ENCODE measurements at places on chromosomes 6 and 20.

GRCh38 chr20:57662456-57663240 lies 42.4 kb upstream of the ZBP1 start:
- no peak for DNase-seq

DNA sequence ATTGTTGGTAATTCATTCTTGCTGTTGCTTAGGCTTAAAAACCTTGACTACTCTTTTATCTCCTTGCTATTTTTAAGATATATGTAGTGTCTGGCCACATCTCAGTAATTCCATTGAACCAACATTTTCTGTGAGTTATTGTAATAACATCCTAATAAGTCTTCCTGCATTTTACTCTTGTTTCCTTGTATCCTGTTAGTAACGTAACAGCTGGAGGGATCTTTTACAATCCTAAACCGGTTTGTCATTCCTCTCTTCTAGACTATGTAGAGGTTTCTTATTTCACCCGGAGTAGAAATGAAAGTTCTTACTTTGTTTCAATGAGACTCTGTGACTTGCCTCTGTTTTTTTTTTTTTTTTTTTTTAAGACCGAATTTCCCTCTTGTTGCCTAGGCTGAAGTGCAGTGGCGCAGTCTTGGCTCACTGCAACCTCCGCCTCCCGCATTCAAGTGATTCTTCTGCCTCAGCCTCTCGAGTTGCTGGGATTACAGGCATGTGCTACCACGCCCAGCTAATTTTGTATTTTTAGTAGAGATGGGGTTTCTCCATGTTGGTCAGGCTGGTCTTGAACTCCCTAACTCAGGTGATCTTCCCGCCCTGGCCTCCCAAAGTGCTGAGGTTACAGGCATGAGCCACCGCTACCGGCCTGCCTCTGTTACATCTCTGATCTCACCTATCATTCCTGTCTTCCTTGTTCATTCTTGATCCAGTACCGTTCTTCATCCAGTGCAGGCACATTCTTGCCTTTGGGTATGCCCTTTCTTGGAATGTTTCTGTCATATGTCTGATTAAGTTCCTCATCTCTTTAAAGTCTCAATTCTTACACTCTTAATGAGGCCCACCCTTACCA lies 44.7 kb downstream of the NCOA3 start:
- DNase-seq, result peak; percentile 79

DNA sequence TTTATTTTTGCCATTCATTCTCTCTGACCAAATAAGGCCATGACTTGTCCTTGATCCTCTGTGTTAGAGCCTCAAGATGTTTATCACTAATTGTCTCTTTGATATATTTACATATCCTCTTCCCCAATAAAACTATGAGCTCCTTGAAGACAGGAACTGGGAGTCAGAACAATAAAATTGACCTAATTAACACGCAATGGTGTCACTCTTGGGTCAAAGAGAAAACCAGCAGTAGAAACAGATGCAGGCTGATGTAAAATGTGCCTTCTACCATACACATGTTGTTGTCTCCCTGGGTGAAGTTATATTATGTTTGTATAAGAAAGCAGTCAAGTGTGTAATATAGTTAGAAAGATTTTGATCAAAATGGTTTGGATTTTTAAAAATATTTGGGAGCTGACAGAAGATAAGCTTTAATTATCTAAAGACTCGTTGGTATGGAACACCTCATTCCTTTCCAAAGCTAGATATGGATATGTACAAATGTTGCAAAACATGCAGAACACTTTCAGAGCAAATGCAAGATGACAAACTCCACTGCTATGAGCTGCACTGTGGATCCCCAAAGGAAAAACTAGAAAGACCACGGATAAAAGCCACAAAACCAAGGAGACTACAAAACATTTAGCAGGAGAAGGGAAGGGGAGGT lies 109.7 kb upstream of the STMND1 start:
- no peak for DNase-seq

DNA sequence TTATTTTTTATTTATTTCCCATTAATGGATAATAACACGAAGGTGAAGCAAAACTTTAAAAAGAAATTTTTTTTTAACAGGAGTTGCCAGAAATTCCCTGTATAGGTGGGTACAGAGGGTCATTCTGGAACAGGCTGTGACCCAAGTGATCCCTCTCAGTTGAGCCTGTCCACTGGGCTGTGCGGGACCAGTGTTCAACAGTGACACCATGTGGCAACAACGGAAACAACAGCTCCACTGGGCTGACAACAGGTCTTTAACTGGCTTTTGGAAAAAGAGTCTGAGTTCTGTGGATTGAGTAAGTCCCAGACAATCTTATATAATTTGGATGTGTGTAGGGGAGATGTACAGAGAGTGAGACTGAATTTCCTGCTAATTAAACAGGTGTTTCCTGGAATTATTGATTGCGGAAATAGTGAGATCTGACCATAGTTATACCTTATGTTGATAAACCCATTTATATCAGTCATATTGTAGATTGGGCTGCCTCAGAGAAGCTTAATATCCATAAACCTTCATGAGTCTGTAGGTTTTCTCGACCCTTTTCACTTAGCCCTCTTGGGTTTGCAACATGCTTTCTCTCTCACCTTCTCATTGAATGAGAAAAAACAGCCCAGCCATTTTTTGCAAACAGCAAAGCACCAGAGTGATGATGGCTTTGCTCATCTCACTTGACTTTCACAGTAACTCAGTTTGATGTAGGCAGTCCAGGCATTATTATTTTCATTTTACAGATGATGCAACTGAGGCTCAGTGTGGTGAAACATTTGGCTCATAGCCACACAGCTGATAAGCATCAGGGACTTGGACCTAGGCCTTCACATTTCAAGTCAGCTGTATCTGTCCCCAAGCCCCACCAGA lies 17.5 kb downstream of the KIAA1755 start:
- DNase-seq, result no peak

DNA sequence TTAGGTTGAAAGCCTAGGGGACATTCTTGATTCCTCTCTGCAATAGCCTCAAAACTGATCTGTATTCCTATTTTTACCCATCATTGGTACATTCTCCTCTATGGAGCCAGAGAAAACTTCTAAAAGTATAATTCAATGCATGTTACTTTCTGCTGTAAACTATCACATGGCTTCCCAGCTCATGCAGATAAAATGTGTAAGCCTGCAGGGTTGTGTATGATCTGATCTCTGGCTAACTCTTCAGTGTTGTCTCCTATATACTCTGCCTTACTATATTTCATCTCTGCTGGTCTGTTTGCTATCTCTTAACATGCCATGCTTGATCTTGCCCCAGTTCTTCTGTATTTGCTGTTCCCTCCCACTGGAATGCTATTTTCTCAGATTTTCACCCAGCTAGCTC lies 323.3 kb upstream of the RSPO3 start:
- DNase-seq, result no peak

- no peak for DNase-seq
These were observed 185.2 kb downstream of the SLC24A3 start for GRCh38 chr20:19397666-19398065.

DNA sequence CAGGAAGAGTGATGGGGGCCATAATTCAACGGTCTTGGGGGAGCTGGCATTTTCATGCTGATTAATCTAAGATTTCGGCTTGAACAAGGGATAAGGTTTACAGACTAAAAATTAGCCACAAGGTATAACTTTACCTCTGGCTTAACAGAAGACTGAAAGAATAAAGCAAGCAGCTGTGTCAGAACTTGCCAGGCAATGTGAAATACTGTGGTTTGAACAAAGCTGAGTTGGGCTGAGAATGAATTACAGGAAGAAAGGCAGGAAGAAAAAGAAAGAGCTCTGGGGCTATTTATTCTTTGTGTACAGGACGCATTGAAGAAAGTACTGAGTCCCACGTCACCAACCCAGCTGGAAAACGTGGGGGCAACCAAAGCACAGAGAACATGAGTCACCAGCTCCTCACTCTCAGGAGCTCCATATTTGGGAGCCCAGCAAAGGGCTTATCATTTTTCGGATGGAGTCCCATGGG lies 121.5 kb upstream of the NEDD9 start:
- no peak for DNase-seq

GRCh38 chr20:46056027-46056833 lies 27.2 kb downstream of the SLC12A5 start:
- no peak for DNase-seq

GRCh38 chr20:35398660-35399144 lies 13.1 kb downstream of the UQCC1 start:
- no peak for DNase-seq

DNA sequence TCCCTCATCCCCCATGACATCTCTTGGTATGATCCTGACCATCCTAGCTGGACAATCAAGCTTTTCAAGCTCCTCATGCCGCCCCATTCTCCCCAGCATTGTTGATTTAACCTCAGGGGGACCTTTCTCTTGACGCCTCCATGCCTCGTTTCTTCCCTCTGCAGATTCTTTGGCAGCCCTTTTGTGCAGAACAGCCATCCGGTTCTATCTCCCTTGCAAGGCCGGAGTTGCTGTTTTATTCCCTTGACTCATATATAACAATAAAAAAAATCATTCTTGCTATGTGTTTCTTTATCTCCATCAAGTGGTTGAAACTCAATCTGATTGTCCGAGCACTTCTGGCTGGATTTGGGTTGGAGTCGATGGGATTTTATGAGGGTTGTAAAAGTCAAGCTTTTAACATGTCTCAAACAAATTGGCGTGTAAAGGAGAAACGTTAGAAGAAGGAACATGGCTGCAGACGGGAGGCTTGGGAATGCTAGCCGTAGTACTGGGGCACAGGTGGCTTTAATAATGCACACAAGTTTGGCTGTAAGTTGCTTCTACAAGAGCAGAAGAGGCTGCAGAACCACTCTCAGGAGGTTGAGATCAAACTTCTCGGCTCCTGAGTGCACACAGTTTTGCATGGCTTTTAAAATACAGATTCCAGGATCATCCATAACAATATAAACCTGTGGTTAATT lies 3.9 kb upstream of the SULF2 start:
- peak; percentile 92 for DNase-seq

DNA sequence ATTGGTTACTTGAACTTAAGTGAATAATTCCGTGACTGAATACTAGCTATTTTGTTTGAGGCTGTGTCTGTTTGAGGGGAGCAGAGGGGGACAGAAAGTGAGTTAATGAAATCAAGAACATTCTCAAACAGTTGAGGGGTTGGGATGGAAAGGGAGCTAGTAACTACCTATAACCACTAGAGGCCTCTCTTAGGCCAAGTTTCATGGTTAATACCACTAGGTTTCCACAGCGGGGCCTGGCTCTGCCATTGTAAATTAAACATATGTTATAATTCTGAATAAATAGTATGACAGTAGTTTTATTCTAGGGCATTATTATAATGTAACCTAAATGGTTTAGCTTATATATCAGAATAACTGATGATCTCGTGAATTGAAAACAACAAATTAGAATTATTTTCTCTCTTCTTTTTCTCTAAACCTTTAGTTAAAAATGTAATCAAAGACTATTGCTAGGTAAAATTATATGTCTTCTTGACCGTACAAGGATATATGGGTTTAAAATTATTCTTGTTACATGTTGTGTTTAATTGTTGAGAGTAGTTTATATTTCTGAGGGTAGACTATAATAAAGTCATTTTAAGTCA lies 108.1 kb downstream of the BCKDHB start:
- no peak for DNase-seq

DNA sequence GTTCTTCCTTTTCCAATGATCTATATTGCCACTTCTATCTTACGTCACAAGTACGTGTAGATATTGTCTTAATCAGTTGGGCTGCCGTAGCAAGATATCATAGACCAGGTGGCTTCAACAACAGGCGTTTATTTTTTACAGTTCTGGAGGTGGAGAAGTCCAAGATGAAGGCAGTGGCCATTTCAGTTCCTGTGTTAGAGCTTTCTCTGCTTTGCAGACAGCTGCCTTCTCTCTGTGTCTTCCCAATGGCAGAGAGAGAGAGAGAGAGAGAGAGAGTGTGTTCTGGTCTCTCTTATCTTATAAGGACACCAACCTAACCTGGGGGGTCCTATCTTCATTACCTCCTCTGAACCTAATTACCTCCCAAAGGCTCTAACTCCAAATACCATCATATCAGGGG lies 8.3 kb downstream of the HSF2 start:
- no peak for DNase-seq

- no peak for DNase-seq
These were observed 162.1 kb upstream of the ZNF337 start for GRCh38 chr20:25858495-25859425.

GRCh38 chr6:119736296-119737021 lies 386.9 kb upstream of the MAN1A1 start:
- no peak for DNase-seq

- peak; percentile 29 for DNase-seq
These were observed 39.3 kb downstream of the GSTA2 start for GRCh38 chr6:52724042-52724405.

DNA sequence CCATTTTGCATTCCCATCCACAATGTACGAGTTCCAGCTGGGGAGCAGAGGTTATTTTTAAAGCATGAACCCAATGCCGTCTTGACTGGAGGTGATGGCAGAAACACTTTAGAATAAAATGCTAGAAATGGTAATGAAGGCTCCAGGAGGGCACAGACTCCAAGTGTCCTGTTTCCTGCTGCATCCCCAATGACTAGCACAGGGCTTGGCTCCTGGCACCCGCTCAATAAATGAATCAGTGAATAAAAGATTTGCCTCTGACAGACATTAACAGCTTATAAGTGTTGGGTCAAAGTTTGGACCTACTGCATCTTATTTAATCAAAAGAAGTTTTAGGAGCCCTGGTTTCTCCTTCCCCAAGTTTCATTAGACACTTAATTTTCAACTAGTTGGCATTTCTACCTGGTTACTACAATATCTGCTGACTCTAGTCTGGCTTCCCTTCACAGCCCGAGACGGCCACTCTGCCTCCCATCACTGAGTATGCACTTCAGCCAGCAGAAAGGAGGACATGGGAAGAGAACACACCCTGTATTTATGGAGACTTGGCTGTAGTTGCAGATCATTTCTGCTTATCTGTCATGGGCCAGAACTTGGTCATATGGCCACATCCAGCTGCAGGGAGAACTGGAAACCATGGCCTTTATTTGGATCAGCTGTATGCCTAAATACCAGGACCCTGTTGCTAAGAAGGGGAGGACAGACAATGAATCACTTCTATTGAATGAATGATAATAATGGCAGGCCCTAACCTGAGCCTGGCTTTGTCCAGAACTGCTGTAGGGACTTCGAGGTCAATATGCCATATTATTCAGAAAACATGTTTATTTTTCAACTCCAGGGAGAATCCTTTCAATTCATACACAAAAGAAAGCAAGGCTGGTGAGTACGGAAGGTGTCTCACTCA lies 63.1 kb downstream of the TTI1 start:
- no peak for DNase-seq

- no peak for DNase-seq
These were observed 556 bp upstream of the SCAF8 start for GRCh38 chr6:154732538-154733182.

DNA sequence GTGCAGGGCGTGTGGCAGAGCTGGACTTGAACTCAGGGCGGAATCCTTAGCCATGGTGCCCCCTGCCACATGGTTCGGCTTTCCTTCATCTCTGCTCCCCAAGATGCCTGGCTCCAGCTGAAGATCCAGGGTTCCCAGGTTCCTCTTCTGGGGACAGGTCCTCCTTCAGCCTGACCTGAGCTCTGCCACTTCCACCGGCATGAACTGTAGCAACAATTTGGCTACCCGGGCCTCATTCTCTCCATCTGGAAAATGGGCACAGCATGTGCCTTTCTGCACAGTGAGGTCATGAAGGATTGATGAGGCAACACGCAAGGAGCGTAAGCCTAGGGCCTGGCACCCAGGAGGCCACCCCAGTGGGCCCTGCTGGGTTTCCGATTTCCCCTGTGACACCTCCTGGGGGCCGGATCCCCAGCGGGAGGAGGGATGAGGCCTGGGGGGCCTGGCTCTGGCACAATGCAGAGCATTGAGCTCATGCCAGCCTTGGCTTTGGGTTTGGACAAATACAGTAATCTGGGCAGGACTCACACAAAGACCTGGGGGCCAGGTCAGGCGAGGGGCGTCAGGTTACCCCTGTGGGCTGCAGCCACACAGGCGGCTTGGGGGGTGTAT lies 74.0 kb downstream of the CEBPB start:
- DNase-seq, result no peak

Measured in BJ (cell line).